Fibroblast of skin of right quadriceps (primary cell): ENCODE measurements at places on chromosomes 6 and 20.
A peak's percentile ranks its signal among the peaks of the same experiment; 100 is the strongest.

DNA sequence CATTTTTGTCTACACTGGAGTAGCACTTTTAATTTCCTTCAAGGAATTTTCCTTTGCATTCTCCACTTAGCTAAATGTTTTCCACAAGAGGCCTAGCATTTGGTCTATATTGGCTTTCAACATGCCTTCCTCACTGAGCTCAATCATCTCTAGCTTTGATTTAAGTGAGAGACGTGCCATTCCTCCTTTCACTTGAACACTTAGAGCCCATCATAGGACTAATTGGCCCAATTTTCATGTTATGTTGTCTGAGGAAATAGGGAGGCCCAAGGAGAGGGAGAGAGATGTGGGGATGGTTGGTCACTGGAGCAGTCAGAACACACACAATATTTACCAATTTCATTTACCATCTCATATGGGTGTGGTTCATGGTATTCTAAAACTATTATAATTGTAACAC, 645.0 kb downstream of the PRKN start:
- DNase-seq, result no peak

DNA sequence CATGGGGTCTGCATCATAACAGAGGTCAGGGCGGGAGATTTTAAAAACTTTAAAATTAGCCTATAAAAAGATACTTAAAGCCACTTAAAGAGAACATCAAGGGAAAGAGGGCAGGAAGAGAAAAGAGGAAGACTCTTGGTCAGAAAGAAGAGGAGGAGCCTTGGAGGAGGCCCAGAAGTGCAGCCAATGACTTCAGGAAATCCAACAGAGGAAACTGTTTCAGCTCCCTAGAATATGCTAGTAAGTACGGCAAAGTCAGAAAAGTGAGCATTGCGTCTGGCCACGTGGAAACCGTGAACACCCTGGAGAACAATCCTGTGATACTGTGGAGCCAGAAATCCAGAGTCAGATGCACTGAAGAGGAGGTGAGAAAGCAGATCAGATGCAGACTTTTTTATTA, 22.5 kb upstream of the NHSL1 start:
- no peak for DNase-seq

GRCh38 chr6:127249621-127250020, 17.0 kb upstream of the RNF146 start:
- DNase-seq, result no peak

DNA sequence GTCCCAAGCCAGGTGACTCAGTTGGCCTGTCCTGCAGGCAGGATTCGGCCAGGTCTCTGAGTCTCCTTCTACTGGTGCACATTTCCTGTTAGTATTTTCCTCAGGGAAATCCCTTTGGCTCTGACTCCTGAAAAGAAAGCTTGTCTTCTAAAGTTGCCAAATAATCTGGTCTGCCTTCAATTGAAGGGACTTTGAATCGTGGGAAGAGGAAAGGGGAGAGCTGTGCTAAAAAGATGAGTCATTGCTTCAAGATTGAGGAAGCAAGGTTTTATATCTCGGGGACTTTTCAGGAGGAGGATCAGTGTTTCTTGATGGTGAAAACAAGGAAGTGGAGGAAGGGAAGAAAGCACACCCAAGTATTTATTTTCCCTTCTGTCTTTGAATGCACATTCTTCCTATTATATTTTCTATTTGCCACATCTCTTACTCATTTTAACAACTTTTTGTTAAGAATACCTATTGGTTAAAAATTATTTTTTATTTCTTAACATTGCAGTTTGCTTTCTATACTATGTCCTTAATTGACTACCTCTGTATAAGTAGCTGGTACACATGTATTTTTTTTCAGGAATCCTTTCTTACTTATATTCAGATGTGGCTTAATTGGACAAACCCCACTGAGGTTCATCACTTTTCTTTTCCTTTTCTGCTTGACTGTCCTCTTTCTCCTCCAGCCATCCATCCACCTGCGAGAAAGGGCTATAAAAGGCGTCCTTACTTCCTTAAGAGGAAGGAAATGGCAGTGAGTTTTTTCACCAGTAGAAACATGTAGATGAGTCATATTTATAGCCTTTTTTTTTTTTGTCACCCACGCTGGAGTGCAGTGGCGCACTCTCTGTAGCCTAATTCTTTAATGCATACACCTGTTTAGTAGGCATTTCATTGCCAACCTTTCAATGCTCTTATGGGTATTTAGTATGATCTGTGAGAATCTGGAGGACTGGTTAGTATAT, 15.0 kb upstream of the IFNGR1 start:
- DNase-seq, result peak; percentile 81

DNA sequence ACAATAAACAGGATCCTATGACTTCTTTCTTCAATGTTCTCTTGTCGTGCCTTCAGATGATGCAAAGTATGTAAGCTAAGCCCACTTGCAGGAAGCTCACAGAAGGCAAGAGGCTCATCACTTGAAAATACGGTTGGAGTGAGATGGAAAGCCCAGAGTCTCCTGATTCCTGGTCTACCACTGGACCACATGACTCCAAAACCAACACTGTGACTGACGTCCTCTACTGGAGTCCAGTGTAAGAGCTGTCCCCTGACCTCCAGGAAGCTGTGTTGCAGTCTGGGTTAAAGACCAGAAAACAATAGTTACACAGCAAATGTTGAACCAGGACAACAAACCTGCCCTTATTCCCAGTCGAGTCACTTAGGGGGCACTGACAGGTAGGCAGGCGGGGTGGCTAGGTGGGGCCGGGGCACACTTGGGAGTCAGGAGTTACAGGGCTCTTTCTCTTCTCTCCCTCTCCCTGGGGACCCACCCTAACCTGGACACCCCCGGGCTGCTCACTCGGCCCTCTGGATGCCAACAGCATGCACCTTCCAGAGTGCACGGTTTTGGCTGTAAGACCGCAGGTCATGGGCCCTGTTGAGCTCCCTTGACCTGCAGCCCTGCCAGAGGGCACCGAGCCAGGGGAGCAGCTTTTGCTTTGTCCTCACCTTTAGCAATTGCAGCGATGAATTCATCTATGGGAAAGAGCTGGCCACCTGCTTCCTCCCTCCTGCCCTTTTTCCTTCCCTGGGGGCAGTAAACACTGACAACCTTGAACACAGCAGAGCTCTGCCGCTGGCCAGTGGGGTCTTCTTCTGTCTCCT, 7.4 kb downstream of the PCK1 start:
- DNase-seq, result no peak

- peak; percentile 49 for DNase-seq
These were observed 42.0 kb downstream of the CDS2 start for GRCh38 chr20:5168651-5169396.

DNA sequence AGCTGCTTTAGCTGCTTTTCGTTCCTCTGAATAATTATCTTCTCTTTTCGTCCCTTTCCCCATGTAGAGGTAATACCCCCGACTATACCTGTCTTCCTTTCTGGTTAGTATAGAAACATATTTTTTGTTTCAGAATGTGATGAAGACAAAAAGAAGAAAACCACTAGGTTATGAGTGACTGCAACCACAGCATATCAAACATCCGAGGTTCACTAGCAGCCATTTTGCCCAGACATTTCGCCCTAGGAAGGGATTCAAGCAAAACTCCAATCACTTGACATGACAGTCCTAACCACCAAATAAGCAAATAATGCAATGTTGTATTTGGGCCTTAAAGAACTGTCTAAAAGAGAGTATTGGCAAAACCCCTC, 9.4 kb downstream of the SNX5 start:
- no peak for DNase-seq

GRCh38 chr20:58467572-58468527, 47.3 kb downstream of the APCDD1L start:
- DNase-seq, result no peak

DNA sequence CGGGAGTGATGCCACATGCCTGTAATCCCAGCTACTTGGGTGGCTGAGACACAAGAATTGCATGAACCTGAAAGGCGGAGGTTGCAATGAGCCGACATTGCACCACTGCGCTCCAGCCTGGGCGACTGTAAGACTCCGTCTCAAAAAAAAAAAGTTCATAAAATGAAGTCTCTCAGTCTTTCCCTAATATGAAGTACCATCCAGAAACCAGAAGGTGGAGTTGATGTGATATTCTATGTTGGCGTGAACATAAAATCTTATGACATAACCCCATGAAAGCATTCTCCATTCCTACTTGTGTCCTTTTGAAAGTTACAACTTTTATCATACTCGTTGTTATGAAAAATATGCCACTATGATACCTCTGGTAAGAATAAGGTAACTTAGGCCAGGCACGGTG, 5.7 kb downstream of the SOD2 start:
- DNase-seq, result no peak

GRCh38 chr6:137309078-137309762, 90.0 kb upstream of the IFNGR1 start:
- DNase-seq, result peak; percentile 66

DNA sequence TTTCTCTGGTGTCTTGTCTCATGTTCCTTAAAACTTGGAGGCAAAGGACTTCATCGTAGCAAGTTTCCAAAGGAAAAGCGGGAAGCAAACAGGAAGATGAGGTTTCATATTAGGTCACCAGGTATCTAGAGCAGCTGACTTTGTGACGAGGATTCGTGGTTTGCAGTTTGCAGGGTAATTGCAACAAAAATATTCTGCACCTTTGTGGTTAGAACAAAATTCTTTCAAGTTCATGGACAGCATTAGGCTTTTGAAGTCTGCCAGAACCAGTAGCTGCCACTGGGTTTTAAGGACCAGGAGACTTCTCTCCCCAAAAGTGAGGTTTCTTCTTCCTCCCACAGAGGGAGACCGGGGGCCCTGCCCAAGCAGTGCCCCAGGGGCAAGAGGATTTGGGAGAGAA, 63.4 kb downstream of the RPP40 start:
- no peak for DNase-seq

DNA sequence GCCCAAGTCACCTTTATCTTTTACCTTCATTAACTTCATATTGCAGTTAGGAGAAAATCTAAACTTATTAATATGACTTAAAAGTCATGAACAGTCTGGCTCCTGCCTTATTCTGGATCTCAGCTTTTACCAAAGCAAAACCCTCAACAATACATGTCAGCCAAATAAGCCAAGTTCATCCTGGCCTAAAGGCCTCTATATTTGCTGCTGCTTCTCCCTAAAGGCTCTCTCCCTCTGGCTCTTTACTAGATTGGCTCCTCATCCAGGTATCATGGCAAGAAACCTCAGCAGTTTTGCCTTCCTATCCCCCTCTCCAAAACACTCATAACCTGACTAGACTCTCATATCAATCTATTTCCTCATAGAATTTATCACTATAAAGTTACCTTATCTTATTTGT, 11.1 kb downstream of the LMBRD1 start:
- no peak for DNase-seq

DNA sequence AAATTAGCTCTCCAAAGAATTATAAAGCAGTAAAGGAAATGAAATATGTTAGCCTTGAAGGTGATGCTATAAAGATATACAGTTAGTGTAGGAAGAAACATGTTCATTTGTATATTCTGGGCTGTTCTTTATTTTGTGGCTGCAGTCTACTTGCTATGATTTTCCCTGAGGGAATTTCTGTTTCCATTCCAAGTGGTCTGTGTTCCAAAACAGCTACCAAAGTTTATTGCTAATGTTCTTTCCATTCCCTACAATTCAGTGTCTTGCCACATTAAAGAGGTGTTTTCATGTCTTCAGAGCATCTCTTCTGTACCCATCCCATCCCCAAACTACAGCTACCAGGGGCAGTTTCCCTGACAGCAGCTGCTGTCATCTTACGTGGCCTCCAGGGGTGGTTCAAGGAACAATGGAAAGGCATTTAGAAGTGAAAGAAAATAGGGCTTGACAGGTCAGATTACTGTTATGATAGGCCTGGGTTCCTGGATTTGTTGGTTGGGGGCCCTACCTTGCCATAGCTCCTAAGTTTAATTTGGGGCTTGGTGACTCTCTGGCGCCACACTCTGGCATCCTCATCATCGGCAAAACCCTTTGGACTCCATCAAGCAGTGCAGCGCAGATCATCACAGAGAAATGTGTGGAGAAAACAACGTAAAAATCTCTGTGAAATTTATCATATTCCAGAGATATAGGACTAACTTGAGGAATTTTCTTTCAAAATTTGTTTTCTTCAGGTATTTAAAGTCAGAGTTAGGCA, 33.8 kb upstream of the AIG1 start:
- DNase-seq, result peak; percentile 18

- no peak for DNase-seq
These were observed 45.1 kb downstream of the SRC start for GRCh38 chr20:37390891-37391525.

DNA sequence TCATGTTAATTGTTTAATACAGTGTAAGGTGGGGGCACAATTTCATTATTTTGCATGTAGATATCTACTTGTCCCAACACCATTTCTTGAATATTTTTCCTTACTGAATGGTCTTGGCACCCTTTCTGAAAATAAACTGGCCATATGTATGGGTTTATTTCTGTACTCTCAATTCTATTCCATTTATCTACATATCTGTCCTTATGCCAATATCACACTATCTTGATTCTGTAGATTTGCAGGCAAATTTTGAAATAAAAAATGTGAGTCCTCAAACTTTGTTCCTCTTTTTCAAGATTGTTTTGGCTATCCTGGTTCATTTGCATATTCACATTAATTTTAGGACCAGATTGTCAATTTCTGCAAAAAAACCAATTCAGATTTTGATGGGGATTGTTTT, 34.8 kb downstream of the SCGN start:
- no peak for DNase-seq

- DNase-seq, result peak; percentile 65
These were observed 38.9 kb downstream of the JARID2 start for GRCh38 chr6:15284743-15285142.

- no peak for DNase-seq
These were observed 58.6 kb upstream of the DACT2 start for GRCh38 chr6:168377856-168378832.

DNA sequence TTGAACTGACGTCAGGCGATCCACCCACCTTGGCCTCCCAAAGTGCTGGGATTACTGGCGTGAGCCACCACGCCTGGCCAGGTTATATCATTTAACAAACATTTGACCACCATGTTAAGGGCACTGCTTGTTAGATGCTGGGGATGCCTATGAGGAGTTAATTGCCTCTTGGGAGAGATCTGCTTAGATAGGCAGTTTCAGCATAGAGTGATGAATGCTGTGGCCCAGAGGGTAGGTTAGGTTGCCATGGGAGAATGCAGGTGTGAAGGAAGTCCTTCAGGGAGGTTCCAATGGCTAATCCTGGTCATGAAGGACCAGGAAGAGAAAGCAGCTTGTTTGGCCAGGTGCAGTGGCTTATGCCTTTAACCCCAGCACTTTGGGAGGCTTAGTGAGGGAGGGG, 17.0 kb downstream of the PHF20 start:
- DNase-seq, result no peak

GRCh38 chr6:127586372-127586771, 9.4 kb downstream of the C6orf58 start:
- DNase-seq, result no peak

DNA sequence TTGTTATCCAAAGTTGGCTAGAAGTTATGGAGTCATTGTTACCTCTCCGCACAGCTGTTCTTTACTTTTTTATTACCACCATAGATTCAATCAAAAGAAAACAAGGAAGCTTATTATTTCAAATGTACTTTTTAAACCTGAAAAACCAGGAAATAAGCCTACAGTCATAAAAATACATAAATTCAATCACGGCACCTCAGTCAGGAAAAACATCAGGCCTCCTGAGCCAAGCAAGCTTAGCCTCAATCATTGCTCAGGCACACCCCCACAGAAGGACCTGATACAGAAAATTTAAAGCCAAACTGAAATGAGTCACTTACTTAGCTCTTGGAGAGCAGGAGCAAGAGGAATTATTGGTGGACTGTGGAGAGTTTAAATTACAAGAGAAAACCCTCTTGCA, 44.3 kb downstream of the MARCKS start:
- DNase-seq, result peak; percentile 65

GRCh38 chr6:69917834-69918233, 51.5 kb downstream of the COL19A1 start:
- DNase-seq, result peak; percentile 86
